IPS-NIHi11 (cell line): ENCODE measurements at places on chromosomes 2 and 18.

DNA sequence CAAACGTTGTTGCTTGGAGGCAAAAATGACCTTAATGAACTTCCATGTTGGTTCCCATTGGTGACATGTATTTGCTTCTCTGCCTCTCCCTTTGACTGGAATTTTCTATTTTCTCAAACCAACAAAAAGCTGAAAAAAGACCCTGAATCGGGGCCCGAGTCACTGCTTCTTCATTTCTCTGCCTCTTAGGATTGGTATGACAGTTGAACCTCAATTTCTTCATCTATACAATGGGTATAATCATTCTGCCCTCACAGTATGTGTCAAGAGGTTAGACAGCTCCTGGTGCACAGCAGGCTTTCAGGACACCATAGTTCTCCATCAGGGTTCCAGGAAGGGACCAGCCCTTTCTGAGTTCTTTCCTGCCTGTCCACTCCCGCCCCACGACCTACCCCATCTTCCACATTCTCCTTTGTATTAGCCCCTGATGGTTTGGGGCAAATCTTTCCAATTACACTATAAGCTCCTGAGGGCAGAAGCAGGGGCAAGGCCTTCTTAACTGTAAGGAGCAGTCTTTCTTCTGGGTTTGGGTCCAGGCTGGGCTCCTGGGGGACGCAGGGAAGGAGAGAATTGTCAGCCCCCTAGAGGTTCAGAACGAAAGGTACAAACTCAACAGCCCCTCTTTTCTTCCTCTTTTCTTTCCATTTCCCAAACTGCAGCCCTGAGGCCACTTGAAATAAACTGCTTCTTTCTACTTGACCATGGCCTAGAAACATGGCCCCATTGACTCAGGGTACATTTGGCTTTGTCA lies 6.3 kb upstream of the PKDCC start:
- no peak for DNase-seq

GRCh38 chr2:174925046-174925784 lies 80.0 kb downstream of the CHN1 start:
- peak; percentile 32 for DNase-seq

DNA sequence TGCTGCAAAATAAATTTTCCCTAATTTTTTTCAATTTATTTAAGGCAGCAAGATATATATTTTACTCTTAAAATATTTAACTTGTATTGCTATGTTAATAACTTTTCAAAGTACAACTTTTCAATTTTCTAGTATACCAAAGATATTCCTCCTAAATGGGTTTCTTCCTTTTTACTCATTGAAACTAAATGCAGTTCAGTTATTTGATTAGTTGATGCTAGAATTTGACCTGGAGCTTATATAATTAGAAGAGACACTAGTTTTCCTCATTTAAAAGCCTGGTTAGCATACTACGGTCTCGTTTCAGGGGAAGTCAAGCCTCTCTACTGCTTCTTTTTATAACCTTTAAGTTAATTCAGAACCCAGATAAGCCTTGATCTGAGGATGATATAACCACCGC lies at the start of gene ARHGEF33:
ARHGEF33 (plus strand) TSS at position 301 of the 400 bp plus-strand sequence. CDS start 29,573 bp downstream, outside the sequence.
- DNase-seq: no peak

DNA sequence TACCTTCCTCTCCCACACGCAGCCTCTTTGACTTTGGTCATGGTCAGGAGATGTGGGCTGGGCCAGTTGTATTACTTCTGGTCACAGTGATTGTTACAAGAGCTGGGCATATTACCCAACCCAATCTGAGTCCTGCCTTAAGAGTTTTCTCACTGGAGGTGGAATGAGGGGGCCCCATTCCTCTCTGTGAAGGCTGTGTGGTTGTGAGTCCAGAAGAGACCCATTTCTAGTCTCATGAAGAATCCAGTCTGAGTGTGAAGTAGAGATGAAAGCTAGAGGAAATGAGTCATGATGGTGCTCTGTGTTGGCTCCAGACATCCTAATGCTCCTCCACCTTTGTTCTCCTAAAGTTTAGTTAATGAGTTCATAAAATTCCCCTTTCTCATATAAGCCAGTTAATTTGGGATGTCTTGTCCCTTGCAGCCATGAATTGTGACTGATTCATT lies 50.8 kb upstream of the RASGRP3 start:
- no peak for DNase-seq

DNA sequence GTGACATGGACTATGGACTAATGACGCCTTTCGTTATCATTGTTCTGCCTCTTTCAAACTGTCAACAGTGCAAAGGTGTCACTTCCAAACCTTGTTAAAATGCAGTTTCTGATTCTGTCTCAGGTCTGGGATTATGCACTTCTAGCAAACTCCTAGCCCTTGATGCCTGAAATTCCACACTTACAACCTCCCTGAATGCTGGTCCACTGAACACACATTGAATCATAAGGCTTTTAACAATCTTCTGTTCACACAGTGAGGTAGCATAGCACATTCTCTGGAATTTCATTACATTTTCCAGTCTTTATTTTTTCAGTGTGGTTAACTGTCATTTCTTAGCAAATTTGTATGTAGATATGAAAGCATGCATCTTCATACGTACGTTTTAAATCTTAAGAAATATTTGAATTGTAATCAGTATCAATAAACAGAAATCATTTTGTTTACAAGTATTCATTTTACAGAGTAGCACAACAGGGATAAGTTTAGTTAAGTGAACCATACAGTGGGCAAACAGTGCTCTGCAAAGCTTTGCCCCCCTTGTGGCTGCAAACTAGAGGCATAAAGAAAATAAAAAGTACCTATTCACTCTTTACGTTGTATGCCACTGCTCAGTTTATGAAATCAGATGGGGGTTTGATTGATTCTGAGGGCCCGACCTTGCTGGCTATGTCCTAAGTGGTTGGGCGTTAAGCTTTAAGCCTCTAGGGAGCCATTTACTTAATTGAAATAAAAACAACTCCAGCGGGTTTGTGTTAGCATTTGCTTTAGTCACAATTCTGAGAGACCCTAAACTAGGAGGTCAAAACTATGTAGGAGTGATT lies 250.8 kb downstream of the LRRTM1 start:
- DNase-seq: no peak

- no peak for DNase-seq
These were observed 999.1 kb downstream of the TSN start for GRCh38 chr2:122754561-122754960.

- no peak for DNase-seq
These were observed 1791.6 kb downstream of the SUCLG1 start for GRCh38 chr2:82667491-82667890.

DNA sequence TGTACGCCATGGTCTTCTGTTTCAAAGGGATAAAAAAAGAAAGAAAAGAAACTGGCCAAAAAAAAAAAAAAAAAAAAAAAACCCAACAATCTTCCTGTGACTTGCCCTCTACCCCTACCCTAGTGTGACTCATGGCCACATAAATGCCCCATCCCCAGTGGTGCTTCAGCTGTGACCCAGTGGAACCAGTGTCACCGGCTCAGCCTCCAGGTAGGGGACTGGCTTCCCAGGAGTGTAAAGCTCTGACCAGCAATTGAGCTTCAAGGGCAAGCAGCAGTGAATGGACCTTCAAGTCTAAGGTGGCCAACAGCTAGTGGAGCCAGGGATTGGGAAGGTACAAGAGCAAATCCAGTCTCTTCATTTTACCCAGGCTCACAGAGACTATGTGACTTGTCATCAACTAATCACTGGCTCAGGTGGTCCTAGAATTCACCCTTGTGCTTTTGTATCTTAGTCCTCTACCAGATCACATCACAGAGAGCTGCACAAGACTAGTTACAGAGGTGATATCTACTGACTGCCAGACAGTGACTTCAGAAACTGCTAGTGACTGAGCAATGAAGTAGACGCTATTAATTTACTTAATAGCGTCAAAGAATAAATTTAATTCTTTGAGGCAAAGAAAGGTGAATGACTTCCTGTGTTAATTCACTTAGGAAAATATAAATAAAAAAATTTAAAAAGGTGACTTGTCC lies 1.3 kb upstream of the TGFBRAP1 start:
- no peak for DNase-seq

- no peak for DNase-seq
These were observed 61.4 kb downstream of the PRPF40A start for GRCh38 chr2:152655880-152656279.

DNA sequence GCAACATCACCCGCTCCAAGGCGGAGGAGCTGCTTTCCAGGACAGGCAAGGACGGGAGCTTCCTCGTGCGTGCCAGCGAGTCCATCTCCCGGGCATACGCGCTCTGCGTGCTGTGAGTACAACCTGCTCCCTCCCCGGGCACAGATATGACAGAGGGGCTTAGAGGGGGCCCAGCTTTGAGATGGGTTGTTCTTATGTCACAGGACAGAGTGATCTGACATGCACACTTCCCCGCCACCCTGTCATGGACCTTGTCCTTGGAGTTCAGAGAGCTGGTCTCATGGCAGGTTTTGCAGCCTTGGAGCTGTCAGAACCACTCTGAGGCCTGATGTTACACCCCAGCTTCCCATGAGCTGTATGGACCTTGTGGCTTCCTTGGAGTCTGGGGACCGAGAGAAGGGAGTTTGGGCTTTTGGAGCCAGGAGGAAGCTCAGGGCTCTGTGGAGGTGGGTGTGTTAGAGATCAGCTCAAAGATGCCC lies 398 bp downstream of the INPP5D start:
- DNase-seq: no peak

GRCh38 chr2:199777315-199777714 lies 73.7 kb downstream of the FTCDNL1 start:
- DNase-seq: no peak

DNA sequence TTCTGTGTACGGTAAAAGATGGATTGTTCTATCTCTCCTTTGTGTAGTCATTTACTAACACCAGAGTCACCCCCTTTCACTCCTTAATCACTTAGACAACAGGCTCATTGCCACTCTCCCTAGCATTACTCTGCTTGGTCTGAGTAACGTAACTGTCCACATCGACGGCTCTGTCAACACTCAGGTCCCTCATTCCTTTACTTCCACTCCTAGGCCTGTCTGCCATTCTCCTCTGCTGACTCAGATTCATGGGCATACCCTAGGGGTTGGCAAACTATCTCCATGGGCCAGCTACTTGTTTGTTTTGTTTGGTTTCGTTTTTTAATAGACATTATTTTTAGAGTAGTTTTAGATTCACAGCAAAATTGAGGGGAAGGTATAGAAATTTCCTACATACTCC lies 243.9 kb downstream of the NR4A2 start:
- DNase-seq: no peak

DNA sequence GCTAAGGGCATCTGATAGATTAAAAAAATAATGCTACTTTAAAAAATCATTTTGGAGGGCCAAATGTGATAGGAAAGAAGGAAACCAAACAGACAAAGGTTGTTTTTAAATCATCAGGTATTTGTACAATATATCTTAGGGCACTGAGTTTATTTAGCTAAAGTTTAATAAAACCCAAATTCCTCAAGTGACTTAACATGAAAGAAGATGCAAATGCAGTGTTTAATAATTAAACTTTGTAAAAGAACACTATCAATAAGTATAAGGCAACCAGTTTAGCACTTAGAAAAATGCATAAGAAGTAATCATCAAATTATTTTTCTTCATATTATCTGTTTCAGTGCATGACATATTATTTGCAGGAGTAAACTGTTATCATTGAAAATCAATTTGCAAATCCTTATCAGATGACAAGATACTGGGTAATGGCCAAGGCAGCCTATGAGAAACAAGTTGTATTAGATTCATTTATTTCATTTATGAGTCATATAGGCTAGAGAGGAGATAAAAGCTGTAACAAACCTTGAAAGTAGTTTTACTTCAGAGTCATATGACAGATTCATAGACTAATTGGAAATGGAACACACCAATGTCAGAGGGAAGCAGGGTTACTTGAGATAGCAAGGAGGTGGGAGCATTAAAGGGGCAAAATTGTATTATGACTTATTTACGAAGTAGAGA lies 165.5 kb downstream of the GCA start:
- DNase-seq: no peak

DNA sequence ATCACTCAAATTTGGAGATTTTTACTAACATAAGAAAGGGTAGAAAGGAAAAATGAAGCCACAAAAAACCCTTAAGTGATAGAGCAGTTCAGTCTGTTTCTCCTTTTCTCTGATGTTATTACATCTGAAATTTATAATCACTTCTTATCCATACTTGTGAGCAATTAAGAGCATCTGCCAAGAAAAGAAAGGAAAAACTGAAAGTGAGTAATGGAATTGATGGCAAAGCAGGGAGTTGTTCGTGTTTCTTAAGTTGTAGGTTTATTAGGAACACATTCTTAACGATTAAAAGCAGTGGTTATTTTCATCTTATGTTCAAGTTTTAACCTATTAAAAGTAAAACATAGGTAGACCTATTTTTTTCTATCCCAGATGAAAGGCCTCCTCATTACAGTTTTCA lies 277.7 kb downstream of the RND3 start:
- no peak for DNase-seq

DNA sequence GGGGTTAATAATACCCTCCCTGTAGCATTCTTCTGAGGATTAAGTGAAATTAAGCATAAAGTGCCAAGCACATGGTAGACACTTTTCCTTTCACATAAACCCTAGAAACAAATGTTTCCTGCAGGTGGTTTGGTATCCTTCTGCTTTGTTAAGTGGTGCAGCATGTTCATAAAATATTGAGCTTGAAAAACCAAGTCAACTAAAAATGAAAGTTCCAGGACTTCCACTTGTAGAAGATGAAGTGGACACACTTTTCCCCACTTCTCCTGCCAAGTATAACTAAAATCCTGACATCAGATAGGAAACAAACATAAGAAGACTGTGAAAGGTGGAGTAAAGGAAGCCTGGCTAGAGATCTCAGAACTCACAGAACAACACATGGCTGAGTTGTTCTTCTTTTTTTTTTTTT lies 90.5 kb downstream of the COLEC12 start:
- DNase-seq: no peak

- DNase-seq: no peak
These were observed 20.3 kb downstream of the INO80C start for GRCh38 chr18:35477497-35477896.

GRCh38 chr2:8314063-8314462 lies 367.8 kb upstream of the ID2 start:
- DNase-seq: no peak

DNA sequence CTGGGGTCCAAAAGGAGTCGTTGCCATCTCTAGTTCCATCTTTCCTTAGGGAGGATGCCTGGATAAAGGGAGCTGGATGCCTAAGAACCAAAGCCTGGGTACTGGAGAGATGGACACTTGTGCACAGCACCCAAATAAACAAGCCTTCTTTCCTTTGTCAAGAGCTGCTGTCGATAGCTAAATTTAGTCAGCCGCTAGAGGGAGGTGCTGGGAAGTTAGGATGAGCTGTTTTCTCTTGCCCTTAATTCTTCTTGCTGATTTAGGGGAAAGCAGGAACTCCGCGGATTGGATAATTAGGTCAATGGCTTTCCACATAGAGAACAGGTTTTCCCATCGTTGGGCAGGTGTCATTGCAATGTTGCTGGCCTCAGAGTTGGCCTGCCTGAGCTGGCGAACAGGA lies 30.9 kb upstream of the SERPINB12 start:
- DNase-seq: peak; percentile 35
